ENCODE measurements at places on chromosomes 5 and 9.

GRCh38 chr5:71982717-71983395 is 124.4 kb upstream of the MAP1B start:
- no peak for DNase-seq

GRCh38 chr5:119117237-119117636 is 46.4 kb downstream of the DMXL1 start:
- no peak for DNase-seq

DNA sequence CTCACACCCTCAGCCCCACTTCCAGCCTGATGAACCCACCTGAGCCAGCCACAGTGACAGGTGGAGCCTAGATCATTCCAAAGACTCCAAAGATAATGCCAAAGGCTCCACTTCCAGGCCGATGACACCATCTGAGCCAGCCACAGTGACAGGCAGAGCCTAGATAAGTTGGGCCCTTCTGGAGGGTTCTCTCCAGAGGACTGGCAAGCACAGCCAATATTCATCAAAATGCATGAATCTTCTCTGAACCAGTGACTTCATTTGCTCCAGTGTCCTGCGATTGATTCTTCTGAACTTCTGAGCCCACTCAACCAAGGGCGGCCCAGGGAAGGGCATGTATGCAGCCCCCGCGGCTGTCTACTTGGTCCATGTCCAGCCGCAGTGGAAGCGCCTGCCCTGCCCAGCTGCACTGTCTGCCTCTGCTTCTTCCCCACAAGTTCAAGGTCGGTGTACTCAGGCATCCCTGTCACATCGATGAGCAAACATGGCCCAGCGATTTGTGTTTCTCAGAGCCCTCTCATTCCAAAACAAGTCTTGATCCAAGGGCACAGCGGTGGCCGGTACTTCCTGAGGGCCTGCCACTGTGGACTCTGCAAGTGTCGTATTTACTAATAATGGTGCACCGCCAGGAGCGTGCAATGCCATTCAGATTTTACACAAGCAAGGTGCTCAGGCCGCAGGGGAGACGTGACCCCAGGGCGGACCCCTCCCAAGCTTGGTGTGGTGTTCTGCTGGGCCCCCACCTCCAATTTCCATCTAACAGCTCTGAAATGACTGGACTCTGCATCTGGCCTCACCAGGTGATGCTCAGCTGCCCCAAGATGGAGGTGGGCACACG is 107.0 kb downstream of the VAV2 start:
- no peak for DNase-seq

- no peak for DNase-seq
Observed at GRCh38 chr9:95762322-95762721, 113.2 kb upstream of the ERCC6L2 start.

GRCh38 chr9:93965830-93966577 is 10.8 kb upstream of the BARX1 start:
- DNase-seq, result no peak

- DNase-seq, result no peak
Observed at GRCh38 chr9:85244856-85245255, 496.9 kb downstream of the AGTPBP1 start.

- DNase-seq, result no peak
Observed at GRCh38 chr5:149205625-149206523, 64.6 kb downstream of the ABLIM3 start.

DNA sequence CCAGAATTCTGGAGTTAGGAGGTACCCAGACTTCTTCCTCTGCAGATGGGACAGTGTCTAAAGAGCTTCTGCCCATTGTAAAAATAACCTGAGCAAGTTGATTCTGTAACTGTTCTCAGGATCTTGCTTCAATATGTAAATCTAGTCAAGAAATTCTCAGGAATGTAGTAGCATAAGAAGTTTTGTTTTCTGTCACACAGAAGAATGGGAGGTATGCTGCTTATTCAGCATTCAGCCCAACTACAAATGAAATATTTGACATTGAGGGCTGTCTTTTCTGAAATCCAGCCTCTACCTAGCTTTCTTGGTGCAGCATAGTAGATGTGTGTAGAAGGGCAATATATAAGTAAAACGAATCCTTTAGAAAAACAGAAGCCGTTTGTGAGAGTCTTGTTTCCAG is 13.8 kb downstream of the MACIR start:
- no peak for DNase-seq

DNA sequence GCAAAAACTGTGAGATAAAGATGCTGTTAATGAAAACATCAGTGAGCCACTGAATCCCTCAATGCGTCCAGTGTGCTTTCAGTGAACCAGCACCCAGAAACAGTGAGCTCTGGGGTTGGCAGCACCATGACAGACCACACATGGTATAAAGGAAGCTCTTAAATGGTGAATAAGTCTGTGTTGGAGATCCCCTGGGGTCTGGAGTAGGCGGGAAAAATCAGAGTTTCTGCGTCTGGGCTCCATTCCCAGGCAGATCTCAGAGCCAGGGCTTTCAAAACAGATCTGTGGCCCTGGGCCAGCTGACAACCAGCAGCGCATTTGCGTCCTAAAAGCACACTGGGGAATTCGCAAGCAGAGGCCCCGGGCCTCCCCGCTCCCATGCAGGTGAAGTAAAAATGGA is 233.5 kb downstream of the FRMD3 start:
- no peak for DNase-seq

GRCh38 chr9:135607401-135608293 is 31.7 kb downstream of the GLT6D1 start:
- DNase-seq, result no peak

- no peak for DNase-seq
Observed at GRCh38 chr5:142306077-142306502, 18.7 kb downstream of the SPRY4 start.

- no peak for DNase-seq
Observed at GRCh38 chr9:94908583-94909249, 182.2 kb downstream of the AOPEP start.

DNA sequence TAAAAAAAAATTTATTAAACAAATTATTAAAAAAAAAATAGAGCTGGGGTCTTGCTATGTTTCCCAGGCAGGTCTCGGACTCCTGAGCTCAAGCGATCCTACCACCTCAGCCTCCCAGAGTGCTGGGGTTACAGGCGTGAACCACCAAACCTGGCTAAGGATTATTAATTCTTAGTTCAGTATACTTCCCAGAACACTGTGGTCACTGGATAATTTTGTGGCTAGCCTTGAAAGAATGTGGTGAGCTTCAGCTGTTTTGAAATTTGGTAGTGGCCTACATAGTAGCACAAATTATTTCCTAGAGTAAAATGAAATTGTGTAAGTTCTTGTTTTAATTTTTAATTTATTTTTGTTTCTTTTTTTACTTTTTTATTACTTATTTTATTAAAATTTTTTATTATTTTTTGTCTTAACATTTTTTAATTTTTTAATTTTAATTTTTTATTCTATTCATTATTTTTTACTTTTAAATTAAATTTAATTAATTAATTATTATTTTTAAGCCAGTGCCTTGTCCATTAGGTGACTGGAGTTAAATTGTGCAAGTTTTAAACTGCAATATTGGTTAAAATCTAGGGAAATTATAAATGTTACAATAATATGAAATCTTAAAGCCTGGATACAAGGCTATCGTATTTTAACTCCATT is 23.0 kb downstream of the ARRDC3 start:
- DNase-seq, result no peak

GRCh38 chr9:37253377-37253937 is 133.1 kb downstream of the ZCCHC7 start:
- DNase-seq, result no peak

DNA sequence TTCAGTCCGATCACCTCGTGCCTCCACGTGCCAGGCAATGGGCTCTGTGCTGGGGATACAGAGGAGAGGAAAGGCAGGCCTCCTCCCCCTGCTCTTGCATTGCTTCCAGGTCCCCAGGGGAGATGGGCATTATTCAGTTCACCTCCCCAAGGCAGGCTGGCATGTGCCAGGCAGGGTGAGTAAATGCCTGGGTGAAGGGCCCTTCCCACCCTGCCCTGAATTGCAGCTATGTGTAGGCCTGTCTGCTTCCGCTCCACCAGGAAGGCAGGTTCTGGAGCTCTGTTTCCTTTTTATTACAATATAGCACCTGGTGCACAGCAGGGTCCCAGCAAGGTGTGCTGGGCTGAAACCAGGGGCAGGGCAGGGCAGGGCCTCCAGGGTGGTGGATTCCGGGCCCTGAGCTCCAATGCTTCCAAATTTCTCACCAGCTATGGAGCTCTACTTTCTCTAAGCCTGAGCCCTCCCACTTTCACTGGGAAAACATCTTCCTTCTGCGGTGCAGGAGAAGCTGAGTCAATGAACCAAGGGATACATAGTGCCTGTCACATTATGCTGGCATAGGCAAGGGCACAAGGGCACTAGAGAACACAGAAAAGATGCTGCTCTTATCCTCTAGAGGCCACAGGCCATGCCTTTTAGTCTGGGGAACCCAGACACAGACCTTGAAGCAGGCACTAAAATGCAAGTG is 42.0 kb downstream of the SHB start:
- no peak for DNase-seq

DNA sequence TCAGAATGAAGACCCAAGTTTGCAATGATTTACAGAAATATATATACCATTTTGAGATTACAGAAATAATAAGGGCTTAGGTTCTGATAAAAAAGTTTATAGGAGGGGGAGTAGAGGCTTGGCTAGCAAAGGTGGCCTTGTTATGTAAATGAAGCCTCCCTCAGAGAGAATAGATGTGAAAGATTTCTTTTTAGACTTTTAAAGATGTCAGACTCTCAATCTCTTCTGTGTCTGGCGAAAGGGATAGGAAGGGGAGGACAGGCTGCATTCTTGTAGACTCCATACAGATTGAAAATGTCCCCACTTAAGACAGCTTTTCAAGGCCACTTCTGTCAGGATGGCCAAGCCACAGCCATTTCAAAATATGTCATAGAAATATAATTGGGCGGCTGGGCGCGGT is 63.1 kb upstream of the CLINT1 start:
- DNase-seq, result no peak

DNA sequence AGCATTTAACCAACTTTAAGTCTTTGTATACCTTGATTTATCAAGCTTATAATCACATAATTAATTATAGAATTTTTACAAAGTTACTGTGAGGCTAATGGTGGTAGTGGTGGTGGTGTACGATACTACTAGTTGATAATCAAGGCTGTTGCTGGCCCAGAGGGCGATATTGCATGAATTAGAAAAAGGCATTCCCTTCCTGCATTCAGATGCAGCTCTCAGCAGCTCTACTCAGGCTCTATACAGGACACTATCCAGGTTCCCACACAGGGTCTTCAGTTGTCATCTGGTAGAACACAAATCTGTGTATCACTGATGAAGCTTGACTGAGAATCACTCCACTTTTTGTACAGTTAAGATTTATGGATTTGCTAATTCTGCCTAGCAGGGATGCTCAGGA is 562.8 kb upstream of the C9orf72 start:
- DNase-seq, result no peak

GRCh38 chr5:76583163-76584047 is 39.8 kb downstream of the F2RL2 start:
- DNase-seq, result no peak

DNA sequence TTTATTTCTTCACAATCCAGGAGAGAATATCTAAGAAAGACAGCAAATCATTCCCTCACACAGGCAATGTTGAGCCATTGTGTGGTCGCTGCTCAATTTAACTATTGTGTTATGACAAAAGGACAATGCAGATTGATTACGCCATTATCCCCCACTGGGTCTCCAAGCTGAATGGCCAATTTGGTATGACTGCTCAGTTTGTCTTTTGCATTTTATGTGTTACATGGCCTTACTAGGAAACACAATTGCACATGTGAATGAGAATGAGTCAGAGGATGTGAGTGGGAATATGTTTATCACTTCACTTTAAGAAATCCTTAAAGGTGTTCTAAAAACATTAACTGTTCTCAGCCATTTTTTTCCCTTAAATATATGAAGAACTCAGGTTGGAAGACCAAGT is 108.3 kb downstream of the FAM174A start:
- no peak for DNase-seq

DNA sequence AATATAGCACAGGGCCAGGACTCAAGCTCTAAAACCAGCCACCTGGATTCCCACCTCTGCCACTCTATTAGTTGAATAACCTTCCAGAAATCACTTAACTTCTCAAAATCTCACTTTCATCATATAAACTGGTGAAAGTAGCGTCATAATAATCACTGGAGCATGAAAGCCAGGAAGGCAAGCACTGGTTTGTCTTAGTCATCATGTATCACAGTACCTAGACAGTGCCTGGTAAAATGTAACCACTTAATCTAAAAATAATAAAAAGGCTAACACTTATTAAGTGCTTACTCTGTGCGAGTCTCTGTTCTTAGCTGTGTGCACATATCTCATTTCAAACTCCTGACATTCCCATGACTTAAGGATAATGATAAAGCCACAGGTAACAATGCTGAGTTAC is 109.4 kb downstream of the ASTN2 start:
- DNase-seq, result no peak

DNA sequence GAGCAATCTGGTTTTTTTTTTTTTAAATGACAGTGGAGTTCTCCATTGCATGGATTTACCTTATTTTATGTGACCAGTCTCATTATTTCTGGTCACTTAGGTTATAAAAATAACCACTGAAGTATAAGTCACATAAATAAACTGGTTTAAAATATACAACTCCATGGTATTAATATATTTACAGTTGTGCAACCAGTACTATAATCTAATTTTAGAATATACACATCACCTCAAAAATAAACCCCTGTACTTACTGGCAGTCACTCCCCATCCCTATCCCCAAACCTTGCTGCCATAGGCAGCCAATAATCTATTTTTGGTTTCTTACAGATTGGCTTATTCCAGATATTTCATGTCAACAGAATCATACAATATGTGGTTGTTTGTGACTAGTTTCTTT is 57.8 kb downstream of the FYB1 start:
- no peak for DNase-seq

DNA sequence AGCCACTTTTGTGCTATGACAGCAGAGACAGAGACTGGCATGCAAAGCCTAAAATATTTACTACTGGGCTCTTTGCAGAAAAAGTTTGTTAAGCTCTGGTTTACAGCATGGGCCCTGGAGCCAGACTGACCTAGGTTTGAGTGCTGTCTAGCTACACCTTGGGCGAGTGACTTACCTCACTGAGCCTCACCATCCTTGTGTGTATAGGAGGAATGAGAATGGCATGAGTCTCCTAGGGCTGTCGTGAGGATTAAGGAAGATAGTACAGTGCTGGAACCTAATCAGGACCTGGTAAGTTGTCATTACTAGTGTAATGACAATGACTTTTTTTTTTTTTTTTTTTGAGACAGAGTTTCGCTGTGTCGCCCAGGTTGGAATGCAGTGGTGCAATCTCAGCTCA is 65.2 kb downstream of the MSX2 start:
- DNase-seq, result no peak
